ENCODE measurements at places on chromosomes 1 and 21.

DNA sequence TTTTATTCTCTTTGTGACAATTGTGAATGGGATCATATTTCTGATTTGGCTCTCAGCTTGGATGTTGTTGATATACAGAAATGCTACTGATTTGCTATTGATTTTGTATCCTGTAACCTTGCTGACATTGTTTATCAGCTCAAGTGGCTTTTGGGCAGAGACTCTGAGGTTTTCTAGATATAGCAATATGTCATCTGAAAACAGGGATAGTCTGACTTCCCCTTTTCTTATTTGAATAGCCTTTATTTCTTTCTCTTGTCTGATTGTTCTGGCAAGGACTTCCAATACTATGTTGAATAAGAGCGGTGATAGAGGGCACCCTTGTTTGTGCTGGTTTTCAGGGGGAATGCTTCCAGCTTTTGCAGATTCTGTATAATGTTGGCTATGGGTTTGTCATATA lies 150.8 kb downstream of the FASLG start:
- DNase-seq: no peak

DNA sequence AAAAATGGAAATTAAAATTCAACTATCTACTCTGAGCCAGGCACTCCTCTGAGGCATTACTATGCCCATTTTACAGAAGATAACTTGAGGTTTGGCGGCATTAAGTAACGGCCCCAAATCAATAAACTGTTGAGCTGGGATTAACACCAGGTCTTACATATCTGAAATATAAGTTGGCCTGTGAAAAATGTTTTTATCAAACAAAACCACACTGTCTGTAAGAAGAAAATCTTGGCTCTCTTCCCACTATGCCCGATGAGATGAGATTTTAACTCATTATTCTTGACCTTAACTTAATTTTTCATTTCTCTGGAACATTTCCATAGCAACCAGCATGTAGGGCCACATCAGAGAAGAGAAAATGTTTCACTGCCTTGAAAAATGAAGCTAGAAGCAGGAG lies 21.8 kb downstream of the RC3H1 start:
- no peak for DNase-seq

- no peak for DNase-seq
Observed at GRCh38 chr1:237873487-237874211, 17.1 kb downstream of the ZP4 start.

- no peak for DNase-seq
Observed at GRCh38 chr1:113095790-113096455, 22.9 kb downstream of the LRIG2 start.

DNA sequence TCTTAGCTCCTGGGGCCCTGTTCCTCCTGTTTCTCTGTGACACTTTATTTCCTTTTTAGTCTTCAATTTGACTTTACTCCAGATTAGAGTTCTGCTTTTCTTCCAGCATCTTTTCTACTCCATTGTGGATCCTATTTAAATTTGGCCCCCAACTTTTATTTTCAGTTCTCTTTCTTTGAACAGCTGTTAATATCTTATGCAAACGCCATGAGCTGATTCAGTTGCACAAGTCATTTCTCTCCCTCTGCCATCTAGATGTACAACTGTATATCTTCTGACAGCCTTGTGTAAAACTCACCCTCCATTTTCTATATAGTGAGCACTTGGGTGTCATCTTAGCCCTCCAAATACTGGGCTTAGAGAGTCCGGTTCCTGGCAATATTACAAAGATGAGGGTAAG lies 42.2 kb downstream of the SPATA17 start:
- no peak for DNase-seq

GRCh38 chr1:44421446-44421884 lies 16.4 kb downstream of the RNF220 start:
- no peak for DNase-seq

GRCh38 chr1:150115121-150115520 lies 34.6 kb upstream of the PLEKHO1 start:
- no peak for DNase-seq

GRCh38 chr1:161840363-161840762 lies 74.2 kb downstream of the ATF6 start:
- DNase-seq: no peak

DNA sequence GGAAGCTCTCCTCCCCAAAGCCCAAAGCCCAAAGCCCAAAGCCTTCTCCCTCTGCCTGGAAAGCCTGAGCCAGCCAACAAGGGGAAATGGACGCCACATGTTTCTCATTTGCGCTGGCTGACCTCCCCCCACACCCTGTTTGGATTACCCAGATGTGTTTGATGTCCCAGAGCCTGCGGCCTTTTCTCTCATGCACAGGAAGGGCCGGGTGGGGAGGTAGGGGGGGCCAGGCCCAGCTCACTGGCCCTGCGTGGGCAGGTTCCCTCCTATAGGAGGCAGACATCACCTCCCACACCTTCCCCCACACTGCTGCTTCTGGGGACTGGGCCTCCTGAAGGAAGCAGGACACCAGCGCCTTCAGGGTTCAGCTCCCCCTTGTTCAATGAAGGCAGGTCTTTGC lies 116.3 kb downstream of the NAV1 start:
- DNase-seq: no peak

GRCh38 chr1:21217812-21218596 lies 41.3 kb upstream of the EIF4G3 start:
- DNase-seq: no peak

GRCh38 chr1:54459726-54460191 lies 53.6 kb upstream of the SSBP3 start:
- DNase-seq: no peak

DNA sequence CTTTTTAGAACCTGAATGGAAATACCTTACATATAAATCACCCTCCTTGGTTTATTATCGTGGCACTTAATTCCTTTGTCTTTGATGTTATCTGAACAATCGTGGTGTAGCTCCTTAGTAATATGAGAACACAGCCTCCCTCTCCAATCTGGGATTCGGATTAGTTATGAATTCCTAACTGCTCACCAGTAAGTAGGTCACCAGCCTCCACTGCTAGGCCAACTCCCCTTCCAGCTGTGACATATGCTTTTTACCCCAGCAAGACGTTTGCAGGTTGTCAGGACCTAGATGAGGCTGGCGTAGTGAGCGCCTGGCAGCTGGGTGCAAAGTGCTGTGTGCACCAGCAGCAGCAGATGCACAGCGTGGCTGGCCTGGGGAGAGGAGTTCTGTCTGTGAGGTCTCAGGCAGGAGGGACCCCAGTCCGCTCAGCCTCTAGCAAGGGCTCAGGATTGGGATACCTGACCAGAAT lies 38.2 kb downstream of the NTPCR start:
- no peak for DNase-seq

GRCh38 chr1:117757668-117758067 lies 151.8 kb downstream of the TENT5C start:
- DNase-seq: no peak

- DNase-seq: no peak
Observed at GRCh38 chr21:41962425-41962966, 8.7 kb upstream of the C2CD2 start.

- DNase-seq: no peak
Observed at GRCh38 chr1:153430166-153430553, 13.8 kb downstream of the S100A7A start.

GRCh38 chr1:84758968-84759491 lies 68.8 kb upstream of the SSX2IP start:
- no peak for DNase-seq

- no peak for DNase-seq
Observed at GRCh38 chr21:43664358-43664757, 5.0 kb downstream of the RRP1B start.

- no peak for DNase-seq
Observed at GRCh38 chr1:233032916-233033315, 82.5 kb downstream of the NTPCR start.

DNA sequence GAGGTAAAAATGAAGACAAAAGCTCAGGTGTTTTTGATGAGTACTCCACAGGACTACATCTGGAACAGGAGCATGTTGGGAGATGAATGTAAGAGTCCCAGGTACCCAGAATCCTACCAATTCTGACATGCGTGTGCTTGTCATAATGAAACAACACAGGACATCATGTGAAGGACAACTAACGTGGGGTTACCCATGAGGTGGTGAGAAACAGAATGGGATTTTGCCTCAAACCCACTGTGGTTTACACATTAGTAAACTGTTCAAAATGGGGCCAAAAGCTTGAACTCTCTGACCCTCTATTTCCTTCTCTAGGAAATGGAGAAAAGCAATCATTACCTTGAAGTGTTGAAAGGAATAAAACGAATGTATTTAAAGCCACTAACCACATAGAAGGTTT lies 266.2 kb downstream of the RGS7 start:
- DNase-seq: no peak

DNA sequence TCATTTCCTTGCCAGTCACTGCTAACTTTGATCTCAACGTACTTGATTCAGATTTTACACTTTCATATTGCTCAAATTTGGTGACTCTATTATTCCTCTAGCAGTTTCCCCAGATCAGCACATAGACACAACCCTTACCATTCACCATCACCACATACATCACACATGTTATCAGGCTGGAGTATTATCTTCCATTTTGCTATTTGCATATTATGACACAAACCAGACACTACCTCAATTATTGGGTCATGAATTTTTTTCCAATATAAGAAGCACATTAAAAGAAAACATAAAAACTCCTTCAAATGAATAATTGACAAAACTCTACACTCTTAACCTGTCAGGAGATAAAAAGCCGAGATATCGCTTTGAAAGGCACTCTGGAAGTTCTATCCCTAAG lies 1166.7 kb upstream of the B3GALT2 start:
- DNase-seq: no peak

DNA sequence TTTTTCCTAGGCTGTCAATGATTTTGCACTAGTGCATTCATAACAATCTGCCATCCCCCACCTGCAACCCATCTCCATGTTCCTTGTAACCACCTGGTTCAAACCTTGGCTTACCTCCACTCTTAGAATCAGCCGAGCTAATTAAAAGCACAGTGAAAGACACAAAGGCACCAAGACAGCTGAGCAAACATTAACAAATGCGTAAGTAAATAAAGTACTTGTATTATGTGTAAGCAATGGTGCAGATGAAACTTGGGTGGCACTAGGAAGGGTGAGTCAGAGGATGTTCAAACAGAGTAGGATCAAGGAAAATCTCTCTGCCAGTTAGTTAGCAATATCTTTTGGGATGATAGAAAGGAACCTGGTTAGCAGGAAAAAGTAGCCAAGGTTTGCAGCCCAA lies 5.1 kb upstream of the FOXJ3 start:
- DNase-seq: no peak

DNA sequence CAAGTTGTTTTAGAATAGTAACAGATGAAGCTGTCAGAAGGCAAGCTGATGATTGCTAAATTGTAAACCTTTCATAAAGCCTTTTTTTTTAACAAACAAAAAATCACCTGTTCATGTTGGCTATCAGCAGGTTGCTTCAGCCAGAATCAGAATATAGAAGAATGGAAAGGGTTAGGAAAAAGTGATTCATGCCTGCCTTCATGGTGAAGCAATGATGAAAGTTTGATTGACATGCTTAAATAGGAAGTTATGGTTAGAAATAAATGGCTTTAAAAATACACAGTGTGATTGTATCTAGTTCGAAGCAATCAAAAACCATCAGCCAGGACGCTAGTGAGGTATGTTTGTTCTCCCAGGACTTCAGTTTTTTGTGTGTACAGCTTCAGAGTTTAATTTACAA lies 37.9 kb downstream of the GABPA start:
- no peak for DNase-seq

GRCh38 chr1:62038594-62039284 lies 155.9 kb upstream of the L1TD1 start:
- DNase-seq: no peak

DNA sequence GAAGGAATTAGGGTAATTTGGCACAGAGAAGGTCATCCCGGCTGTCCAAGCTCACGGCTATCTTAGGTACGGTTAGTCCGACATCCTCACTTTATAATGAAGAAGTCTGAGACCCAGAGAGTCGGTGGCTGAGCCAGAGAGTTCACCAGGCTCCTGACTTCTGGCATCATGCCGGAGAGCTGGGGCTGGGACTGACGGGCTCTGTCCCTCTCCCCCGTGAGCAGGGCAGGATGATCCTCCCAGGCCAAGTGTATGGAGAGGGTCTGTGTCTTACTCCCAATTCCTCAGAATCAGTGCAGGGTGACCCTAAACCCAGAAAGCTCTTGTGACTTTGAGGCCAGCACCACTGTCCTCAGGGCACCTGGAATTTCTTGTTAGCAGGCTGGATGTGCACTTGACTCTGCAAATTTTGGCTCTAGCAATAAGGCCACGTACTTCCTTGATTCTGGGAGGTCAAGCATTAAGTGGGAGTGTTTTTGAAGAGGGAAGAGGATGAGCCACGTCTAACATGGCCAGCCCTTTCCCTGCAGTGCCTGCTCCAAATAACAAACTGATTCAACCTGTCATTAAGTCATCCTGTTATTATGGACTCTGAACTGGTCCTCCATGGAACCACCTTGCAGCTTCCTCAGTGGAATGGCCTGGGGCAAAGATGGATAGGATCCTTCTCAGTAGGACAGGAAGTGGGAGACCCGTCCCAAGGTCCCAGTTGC lies 20.8 kb upstream of the BTG2 start:
- no peak for DNase-seq

- DNase-seq: no peak
Observed at GRCh38 chr1:157238585-157238984, 100.4 kb upstream of the ETV3 start.

DNA sequence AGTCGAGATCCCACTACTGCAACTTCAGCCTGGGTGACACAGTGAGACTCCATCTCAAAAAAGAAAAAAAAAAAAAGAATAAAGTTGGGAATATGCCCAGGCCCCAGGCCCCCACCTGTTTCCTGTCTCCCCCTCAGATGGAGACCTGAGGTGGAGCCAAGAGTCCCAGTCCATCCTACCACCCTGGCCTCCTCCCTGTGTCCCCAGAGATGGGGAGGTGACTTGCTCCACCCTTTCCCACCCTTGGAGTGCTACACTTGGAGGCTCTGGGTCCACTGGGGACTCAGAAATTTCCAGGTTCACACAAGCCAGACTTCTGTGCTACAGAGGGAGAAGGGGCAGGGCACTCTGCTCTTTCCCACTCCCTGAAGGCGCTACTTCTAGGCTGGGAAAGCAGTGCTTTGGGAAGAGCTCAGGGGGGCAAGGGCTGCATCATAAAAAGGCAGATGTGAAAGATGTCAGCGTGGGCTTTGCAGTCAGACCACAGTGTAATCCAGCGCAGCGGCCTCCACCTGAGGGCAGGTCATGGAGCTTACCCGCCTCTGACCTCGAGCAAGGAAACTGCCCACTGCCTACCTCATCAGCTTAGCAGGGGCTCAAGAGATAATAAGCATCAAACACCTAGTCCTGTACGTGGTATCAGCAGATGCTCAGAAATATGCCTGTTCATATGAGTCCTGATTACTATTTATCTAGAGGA lies 13.4 kb downstream of the TMEM63A start:
- DNase-seq: no peak

GRCh38 chr1:159000625-159001024 lies 9.1 kb upstream of the IFI16 start:
- DNase-seq: no peak

DNA sequence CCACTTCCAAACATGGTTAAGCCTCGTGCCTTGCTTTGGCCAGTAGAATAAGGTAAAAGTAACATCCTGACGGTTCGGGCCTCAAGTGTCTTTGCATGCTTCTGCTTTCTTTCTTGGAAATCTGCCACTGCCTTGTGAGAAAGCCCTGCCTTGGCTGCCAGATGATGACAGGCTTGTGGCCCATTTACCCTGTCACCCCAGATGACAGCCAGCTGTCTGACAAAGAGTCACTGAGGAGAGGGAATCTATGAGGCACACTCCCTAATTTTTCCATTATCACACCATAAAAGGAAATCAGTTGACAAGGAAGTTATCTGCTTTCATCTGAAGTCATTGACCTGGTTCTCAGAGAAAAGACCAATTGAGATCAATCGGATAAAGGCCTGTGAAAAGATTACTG lies 199.8 kb downstream of the USH2A start:
- no peak for DNase-seq

All from stimulated activated CD4-positive, alpha-beta T cell treated with anti-CD3 and anti-CD28 coated beads, Interleukin-1b, Interleukin-23, amount 100 ng/mL, for 1 hour (primary cell).